Regular cardiac myocyte (primary cell): ENCODE measurements at places on chromosomes 1 and 21. TPM values are rescaled to one million over a fixed set of nuclear protein-coding genes. Genes with fewer than 3 reads are reported as not detected.

The CHRM3 gene
- total RNA-seq, result under 0.01 TPM in 2 replicates

The HMGN2 gene
- 123 and 354 TPM in 2 replicates for total RNA-seq

The C1orf87 gene
- total RNA-seq, result not detected in 2 replicates

The EDN2 gene
- 0.28 TPM in 1 of 2 replicates, not detected in the other for total RNA-seq
